T-helper 1 cell treated with Interleukin-12 subunit alpha and Interleukin-12 subunit beta and Interleukin-4 antibody, amounts not matched to agents 30 ng/mL and 1 ng/mL, for 36 hours (primary cell): ENCODE measurements at places on chromosomes 1 and 21. TPM values are rescaled to one million over a fixed set of nuclear protein-coding genes. Genes with fewer than 3 reads are reported as not detected.

PRKCZ gene
- total RNA-seq: 2.5 and 2.6 TPM in 2 replicates

RGS18 gene
- 0.20 TPM in 2 replicates for total RNA-seq

ARHGEF10L gene
- not detected in 2 replicates for total RNA-seq

PGLYRP3 gene
- total RNA-seq: not detected in 2 replicates

CATSPERE gene
- total RNA-seq: 0.32 and 0.68 TPM in 2 replicates

ZNF593OS gene
- not detected in 2 replicates for total RNA-seq

LINGO4 gene
- 0.10 and 0.12 TPM in 2 replicates for total RNA-seq

TRIM58 gene
- 0.61 TPM in 2 replicates for total RNA-seq
